ENCODE measurements at places on chromosomes 2 and 18.
A peak's percentile ranks its signal among the peaks of the same experiment; 100 is the strongest.

DNA sequence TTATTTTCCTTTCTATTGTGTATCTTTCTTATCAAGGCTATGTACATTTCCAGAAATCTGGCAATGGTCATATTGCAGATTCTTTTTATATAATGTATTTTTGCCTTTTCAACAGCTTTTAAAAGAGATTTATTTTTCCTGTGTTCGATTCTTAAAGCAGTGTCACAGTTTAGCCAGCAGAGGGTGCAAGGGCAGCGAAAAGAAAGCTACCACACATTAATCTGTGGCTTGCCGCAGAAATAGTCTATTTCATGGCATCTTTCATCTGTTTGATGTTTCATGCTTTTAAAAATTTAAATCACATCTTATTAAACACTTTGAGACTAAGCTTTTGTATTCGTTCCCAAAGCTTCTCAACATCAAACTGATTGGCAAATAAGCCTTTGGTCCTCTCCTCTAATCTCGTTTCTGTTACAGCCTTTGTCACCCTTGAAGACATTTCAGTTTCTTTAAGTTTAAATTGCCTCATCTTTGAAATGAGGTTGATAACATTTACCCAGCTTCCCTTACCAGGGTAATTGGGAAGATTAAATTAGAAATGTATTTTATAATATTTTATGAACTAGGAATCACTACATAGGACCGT lies 73.3 kb downstream of the PIK3C3 start:
- DNase-seq = peak; percentile 33

DNA sequence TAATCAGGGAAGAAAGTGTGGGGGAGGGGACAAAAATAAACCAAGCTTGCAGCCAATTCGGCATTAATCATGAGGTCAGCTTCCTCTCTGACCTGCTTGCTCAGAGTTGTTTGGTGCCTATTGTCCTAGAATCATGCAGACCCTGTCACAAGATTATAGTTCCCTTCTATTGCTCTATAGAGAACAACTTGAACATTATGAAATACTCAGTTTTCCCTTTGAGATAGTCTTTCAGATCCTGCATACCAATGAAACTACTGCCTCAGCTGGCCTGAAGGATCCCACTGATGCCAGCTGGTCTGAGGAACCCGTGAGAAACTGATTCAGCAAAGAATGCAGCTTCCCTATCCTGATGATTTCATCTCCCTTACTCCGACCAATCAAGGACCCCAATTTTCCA lies 955 bp upstream of the BBS5 start:
- no peak for DNase-seq

GRCh38 chr18:70220628-70221027 lies 15.1 kb upstream of the RTTN start:
- DNase-seq = no peak

DNA sequence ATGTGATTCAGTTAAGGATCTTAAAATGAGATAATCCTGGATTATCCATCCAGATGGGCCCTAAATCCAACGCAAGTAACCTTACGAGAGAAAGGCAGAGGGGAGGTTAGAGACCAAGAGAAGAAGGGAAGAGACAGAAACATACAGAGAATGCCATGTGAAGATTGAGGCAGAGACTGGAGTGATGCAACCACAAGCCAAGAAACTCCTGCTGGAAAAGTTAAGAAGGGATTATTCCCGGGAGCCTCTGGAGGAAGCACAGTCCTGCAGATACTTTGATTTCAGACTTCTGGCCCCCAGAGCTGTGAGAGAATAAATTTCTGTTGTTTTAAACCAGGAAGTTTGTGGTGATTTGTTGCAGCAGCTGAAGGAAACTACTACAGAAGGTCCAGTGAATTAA lies 992.7 kb downstream of the BCL11A start:
- DNase-seq = no peak

- DNase-seq = no peak
Measured at GRCh38 chr2:242001853-242002252, 132.3 kb downstream of the RTP5 start.

DNA sequence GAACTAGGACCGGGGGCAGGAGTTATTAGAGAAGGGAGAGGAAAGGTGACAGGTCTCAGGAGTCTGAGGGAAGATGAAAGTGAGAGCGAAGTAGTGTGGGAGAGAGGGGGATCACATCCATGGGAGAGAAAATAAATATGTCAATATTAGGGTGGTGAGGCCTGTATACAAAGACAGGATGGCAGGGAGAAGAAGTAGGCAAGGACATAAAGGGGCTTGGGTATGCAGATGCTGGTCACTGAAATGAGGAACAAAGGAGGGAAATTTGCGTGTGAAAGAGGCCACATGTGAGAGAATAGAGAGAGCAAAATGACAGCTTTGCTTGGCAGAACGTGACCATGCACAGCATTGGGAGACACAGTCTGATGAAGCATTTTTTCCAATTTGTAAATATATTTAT lies 13.6 kb downstream of the METAP1D start:
- no peak for DNase-seq

- no peak for DNase-seq
Measured at GRCh38 chr2:125837128-125837527, 818.8 kb upstream of the GYPC start.

DNA sequence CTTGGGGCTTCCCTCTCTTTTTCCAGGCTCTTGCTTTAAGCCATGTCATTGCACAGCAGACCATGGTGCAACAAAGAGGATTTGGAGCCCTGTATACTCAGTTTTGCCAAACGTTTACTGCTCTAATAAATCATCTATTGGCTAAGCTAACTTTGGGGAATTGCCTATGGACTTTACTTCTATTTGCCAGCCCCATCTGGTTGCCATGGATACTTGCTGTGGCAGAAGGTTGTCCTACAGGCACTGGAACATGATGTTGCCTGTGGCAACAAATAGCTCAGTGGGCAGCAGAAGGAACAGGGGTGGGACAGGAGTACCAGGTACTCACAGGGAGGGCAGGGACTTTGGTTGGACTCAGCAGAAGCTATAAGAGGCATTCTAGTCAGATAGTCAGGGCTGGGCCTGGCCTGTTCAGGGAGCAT lies 129.7 kb downstream of the CCDC85A start:
- no peak for DNase-seq

GRCh38 chr2:39682066-39682692 lies 16.5 kb downstream of the TMEM178A start:
- no peak for DNase-seq

- peak; percentile 43 for DNase-seq
Measured at GRCh38 chr2:233399306-233400225, 45.3 kb downstream of the DGKD start.

- no peak for DNase-seq
Measured at GRCh38 chr2:200985799-200986198, 22.3 kb upstream of the ORC2 start.

GRCh38 chr2:80529466-80530165 lies 225.1 kb upstream of the LRRTM1 start:
- DNase-seq = no peak

GRCh38 chr2:120881981-120882788 lies 146.5 kb downstream of the GLI2 start:
- no peak for DNase-seq

DNA sequence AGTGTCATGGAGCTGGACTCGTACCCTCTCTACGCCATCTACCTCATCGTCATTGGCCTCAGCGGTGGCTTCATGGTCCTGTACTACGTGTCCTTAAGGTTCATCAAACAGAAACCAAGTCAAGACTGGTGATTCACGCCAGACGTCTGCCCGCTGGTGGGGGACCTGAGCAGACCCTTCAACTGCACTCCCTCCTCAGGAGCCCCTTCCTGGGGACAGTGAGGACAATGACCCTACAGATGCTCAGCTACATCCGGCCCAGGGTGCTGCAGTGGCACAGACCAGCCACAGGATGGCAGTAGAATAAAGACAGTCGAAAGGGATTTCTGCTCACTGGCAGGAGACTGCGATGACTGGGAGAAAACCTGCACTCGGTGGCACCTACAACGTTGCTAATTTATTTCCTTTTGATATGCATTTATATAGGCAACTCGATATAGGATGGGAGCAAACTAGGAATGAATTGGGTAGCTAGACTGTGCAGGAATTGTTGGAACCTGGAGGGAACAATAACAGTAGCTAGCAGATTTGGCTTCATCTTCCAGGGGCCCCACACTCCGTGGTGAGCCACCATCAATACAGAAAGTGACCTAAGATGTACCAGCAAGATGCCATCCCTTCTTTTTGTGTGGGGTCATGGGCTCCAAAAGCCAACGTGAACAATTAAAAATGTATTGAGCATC lies 39.2 kb downstream of the ABCG8 start:
- DNase-seq = peak; percentile 68

GRCh38 chr2:203758841-203759689 lies 52.6 kb downstream of the CD28 start:
- no peak for DNase-seq

DNA sequence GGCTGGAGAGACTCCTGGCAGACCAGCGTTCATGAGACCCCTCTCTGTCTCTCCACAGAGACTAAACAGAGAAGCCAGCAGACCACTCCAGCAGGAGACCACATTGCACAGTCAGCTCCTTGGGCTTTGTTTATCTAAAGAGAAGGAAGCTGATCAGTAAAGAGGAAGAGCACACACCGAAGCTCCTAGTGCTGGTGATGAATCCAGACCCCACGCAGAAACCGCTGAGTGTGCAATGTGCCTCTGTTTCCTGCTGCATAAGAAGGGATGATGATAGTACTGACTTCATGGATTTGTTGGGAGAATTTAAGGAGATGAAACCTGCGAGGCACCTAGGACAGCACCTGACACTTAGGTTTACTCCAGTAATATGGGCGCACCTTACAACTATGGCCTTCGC lies 544.1 kb upstream of the ID2 start:
- no peak for DNase-seq

DNA sequence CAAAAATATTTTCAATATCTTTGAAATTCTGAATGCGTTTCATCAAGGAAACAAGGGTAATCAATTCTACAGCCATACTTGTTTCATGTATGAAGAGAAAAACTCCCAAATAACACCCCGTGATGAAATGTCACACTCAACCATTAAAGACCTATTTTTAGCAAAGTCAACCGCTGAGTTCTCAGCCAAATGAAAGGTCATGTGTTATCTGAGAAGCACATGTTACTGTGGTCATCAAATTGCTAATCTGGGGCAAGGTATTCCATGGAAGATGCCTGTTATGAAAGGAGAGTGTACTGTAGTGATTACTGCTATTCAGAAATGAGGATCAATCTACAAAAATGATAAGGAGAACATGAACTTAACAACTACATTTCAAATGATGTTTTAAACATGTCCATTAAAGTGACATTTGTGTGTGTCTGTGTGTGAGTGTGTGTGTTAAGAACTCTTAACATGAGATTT lies 126.7 kb downstream of the BCL2 start:
- no peak for DNase-seq
